HEK293T (cell line): ENCODE measurements at places on chromosomes 6 and 20.

DNA sequence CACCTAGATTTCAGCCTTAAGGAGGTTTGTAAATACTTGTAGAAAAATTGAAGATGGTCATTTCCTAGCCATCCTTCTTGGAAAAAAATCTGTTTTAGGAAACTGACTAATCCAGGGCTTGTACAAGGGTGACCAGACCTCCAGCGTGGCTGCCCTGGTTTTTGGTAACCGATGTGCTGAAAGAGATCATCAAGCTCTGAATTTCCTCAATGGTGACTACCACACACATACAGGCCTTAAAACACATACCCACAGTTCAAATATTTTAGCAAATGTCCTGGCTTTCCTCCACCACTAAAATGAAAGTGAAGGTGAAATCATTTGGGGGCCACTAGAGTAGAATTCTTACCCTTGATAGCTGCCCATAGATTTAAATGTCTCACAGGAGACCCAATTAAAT is 215.3 kb upstream of the SUPT3H start:
- no peak for DNase-seq

GRCh38 chr6:113184736-113185135 is 672.4 kb upstream of the MARCKS start:
- no peak for DNase-seq

DNA sequence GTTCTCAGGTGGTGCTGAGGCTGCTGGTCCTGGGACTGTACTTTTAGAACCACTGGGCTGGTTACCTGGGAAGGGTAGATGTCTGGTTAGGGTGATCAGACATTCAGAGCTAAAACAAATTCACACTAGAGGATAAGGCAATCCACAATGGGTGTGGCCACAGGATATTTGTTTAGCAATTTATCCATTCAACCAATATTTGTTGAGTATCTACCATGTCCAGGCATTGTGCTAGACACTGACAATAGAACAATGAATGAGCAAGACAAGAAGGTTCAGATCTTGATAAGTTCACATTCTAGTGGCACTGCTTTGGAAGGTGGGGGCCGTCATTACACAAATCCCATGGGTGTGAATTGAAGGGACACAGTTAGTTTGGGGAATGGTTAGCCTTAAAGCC is 131.7 kb downstream of the BCAS1 start:
- no peak for DNase-seq

DNA sequence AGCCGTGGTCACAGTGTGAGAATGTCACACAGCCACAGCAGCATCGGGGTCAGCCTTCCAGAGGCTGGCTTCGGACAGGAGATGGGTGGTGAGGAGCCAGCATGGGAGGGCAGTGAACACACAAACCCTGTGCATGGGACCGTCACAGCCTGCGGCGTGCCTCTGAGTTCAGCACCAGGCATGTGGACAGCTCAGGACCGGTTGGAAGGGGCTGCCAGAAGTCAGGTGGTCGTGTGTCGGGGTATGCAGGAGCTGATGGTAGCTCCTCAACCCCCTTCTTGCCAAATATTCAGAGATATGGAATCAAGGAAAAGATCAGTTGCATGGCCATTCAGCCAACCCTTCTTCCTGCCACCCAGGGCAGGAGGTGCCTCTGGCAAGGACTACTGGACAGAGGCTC is 28.2 kb downstream of the MYT1 start:
- peak; percentile 18 for DNase-seq

- no peak for DNase-seq
Observed at GRCh38 chr6:88456221-88456859, 290.2 kb upstream of the CNR1 start.

DNA sequence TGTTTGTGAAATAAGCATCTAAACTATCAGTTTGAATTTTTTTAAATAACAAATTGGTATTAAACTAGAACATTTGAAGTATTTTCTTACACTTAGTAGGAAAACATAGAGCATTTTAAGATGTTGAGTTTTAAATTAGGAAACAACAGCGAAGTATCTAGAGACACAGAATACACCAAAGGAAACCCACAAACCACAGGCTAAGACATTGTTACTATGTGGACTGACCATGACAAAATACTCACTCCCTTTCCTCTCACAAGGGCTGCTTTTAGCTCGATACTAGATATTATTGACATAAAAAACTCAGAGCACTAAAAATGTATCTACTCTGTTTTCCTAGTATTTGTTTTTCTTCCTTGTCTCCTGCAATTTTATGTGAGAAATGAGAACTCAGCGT is 266.0 kb upstream of the CITED2 start:
- no peak for DNase-seq

DNA sequence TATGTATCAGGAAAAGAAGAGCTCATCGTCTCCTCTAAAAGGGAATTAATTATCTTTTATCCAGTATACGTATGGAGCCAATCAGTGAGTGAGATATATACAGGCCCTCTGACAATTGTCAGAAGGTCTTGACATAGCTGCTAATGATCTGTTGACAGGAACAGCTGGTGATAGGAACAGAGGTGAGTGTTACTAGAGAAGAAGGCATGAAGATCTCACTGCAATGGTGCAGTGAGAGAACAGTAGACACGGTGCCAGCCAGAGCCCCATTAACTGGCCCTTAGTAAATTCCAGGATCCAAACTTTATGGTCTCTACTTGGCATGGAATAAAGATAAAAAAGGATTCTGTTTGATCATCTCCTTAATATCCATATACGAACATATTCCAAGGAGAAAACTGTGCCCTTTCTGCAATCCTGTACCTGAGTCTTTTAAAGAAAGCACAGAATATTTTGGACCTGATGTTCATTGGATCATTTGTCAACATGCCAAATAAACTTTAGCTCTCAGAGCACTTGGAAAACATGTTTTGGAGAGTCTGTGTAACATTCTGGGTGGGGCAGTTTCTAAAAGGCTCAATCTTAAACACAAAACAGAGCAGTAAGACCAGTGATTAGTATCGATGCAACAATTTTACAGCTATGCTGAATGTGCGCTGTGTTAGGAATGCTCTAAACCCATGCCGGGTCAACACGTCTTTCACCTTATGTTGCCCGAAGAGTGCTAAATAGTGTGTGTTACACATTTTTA is 135.8 kb upstream of the CITED2 start:
- DNase-seq, result no peak

- peak; percentile 29 for DNase-seq
Observed at GRCh38 chr6:79600812-79601609, 30.1 kb upstream of the SH3BGRL2 start.

- peak; percentile 94 for DNase-seq
Observed at GRCh38 chr6:89829472-89830169, at the start of gene CASP8AP2. TSS of gene CASP8AP2 (plus strand) at chr6:89829880.

DNA sequence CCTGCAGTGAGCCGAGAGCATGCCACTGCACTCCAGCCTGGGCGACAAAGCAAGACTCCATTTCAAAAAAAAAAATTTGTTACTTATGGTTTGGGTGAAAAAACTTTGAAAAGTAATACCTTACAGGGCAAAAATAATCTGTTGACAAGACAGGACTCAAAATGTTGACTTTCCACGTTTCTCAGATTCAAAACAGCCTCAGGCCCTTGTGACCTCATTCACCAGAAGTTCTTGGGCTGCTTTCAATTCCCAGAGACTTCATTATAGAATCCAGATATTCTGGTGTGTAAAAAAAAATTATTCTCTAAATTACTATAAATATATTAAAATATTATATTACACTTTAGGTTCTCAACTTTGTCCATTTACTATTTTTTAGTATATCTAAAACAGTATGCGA is 116.2 kb downstream of the KCNQ5 start:
- no peak for DNase-seq

- DNase-seq, result peak; percentile 31
Observed at GRCh38 chr20:45892049-45892825, 1.1 kb downstream of the CTSA start.

GRCh38 chr6:16511723-16512489 is 249.4 kb downstream of the ATXN1 start:
- no peak for DNase-seq

GRCh38 chr6:136550330-136551071 is at the start of gene MAP7:
TSS of gene MAP7 (minus strand) at chr6:136550422. CDS start at chr6:136550408, 14 bp downstream.
- DNase-seq, result peak; percentile 84

DNA sequence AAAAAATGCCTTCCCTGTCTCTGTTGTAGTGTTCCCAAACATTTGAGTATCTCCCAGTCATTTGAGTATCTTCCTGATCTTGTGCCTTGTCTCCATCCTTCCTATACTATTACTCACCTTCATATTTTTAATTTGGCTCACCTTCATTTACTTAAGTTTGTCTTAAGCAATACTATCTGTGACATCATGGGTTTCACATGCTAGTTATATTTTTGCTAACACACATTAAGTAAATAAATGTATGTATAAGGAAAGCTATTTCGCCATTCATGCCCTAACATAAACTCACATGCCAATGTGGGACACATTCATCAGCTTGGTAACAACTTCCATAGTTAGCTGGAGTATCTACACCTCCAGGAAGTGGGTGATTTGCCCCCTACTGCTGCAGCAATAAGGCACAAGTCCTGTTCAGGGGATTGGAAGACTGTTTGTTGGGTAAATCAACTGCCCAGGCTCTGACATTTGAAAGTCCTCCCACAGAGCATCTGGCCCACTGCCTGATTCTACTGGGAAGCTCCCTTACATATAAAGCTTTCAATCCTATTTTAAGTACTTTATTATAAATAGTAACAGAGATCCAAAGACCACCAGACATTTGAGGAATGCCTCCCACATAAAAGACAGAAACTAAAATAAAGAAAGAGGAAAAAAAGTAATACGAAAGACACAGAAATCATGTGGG is 132.3 kb downstream of the ISM1 start:
- DNase-seq, result no peak

DNA sequence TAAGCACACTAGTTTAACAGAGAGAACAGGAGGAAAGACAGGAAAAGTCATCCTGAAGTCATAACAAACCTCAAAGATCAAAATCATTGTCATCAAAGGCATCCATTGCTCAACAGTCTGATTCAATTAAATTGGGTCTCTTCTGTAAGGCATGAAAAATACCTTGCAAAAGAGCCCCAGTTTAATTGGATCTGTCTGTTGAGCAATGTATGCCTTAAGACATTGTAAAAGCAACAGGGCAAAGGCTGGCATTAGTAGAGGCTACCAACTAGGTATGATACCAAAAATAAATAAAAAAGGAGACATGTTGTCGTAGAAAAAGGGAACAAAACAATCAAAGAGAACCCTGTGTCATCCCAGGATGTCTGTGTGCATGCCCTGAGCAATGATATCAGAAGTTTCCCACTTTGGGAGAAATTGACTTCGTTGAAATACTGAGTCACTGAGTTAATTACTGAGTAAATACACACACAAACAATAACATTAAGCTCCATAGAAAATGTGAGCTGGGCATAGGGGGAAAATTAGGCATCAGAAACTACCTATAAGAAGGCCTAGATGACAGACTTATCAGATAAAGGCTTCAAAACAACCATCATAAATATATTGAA is 1013.8 kb upstream of the CITED2 start:
- DNase-seq, result no peak

DNA sequence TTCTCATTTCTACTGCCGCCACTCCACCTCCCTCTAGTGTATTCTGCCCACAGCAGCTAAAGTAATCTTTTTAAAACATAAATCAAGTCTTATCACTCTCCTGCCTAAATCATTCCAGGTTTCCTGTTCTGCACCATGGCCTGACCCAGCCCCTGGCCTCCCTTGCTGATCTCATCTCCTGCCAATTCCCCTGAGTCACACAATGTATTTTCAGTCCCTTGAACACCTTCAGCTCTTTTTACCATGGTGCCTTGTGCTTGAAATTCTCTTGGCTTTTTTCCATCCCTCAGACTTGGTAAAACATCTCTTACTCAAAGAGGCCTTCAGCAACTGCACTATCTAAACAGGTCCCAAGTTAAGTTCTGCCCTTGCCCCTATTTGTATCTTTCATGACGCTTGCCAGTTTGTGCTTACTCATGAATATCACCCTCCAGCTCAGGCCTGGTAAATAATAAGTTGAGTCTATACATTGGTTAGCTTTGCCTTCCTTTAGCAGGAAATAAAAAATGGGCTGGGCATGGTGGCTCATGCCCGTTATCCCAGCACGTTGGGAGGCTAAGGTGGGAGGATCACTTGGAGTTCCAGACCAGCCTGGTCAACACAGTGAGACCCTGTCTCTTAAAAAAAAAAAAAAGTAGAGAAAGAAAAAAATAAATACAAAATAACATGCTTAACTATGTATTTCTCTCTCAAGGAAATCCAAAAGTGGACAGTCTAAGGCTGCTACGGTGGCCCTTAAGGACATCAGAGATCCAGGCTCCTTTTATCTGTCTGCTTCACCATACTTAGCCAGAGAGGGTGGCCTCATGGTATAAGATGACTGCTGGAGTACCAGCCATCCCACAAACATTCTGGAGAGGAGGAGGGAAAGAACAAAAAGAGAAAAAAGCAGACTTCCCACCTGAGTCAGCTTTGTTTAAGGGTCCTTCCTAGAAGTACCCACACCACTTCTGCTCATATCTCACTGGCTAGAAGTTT is 62.2 kb downstream of the ARFGEF2 start:
- DNase-seq, result no peak
